ENCODE measurements at places on chromosomes 6 and 20.

GRCh38 chr6:101085327-101085726 lies 204.2 kb upstream of the ASCC3 start:
- no peak for DNase-seq

DNA sequence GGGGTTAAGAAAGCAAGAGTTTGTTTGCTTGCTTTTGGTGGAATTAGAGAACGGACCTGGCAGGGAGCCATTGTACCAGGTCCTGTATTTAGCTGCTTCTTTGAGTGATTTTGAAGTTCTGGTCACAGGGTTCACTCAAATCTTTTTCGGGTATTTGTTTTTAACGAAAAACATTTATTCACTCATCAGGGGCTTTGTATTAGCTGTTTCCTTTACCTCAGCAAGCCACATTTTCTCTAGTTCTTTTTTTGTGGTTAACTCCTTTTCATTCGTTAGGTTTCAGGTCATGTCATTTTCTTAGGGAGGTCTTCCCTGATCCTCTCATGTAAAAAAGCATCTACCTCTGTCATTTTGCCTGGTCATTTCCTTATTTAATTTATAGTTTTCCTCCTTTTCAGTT lies 1502.2 kb downstream of the GRIK2 start:
- DNase-seq = no peak

GRCh38 chr6:25056130-25056529 lies 120.4 kb upstream of the RIPOR2 start:
- DNase-seq = peak; percentile 66

DNA sequence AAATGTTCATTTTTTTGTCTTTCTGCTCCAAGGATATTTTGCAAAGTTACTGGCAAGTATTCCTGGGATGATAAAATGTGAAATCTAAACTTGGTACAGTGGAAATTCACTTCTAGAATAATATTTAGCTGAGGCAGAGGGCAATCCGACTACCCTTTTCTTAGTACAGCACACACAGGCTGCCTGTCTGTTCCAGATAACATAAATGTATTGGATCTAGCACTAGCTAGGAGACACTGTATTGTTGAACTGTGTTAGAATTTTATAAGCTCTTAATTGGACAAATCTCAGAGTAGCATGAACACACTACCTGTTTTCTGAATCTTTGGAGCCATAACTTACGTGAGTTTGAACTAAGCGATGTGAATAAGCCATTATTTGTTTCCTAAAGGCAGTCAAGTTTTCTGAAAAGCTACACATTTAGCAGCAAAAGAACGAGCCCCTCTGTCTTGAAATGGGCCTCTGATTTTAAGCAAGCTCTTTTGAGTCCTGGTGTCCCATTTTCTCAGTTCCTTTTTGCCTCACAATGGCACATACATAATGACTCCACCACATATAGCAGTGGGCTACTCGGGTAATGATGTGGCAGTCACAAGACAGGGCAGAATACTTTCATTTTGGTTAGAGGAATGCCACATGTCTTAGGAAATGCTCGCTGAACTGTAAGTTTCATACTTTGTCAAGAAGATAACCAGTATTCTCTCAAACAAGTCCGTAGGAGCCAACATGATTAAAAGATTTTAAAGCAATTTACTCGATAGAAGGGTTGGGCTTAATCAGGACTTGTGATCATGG lies 116.5 kb upstream of the ESR1 start:
- no peak for DNase-seq

DNA sequence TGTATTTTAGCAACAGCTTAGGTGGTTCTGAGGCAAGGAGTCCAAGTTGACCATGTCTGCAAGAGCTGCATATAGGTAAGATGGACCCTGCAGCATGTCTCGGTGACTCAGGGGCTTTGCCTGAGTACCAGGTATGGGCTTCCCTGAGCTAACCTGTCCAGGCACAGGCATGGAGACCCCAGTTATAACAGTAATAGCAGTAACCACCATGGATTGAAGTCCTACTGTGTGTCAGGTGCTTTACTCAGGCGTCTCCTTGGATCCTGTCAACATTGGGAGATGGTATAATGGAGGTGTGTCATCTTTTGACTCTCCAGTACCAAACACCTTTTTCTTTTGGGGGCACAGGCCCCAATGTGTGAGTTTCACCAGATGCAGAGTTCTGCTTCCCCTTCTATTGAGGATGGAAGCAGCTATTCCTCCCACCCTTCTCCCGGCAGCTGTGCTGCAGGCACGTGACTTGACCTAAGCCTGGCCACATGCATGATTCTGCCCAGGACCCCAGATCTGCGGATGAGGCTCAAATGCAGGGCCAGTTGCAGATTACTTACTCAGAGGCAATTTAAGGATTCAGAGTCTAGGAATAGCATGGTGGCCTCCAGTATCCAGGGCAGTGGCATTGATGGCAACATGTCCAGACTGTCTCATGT lies 13.8 kb downstream of the TREM1 start:
- no peak for DNase-seq

- no peak for DNase-seq
These were observed 64.4 kb downstream of the TMEM170B start for GRCh38 chr6:11601776-11602605.

GRCh38 chr6:68628161-68628560 lies 6.9 kb upstream of the ADGRB3 start:
- no peak for DNase-seq

DNA sequence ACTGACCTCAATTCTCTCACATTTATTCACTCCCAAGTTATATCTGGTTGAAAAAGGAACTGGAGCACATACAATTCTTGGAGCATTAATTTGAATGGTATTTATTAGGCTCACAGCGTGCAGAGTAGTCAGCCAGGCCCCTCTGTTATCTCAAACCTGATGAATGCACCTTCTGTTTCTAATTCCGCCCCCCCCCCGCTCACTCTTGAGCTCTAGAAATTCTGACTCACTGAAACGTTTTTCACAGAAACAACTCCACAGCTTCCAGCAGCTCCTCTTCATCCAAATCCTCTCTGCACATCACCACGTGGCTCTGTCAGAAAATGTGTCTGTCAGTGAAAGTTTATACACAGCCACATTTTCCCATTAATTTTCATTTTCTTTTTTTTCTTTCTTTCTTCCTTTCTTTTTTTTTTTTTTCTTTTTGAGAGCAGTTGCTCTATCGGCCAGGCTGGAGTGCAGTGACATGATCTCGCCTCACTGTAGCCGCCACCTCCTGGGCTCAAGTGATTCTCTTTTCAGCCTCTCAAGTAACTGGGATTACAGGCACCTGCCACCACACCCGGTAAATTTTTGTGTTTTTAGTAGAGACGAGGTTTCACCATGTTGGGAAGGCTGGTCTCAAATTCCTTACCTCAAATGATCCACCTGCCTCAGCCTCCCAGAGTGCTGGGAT lies 109.4 kb downstream of the TBXT start:
- DNase-seq = no peak

- DNase-seq = peak; percentile 19
These were observed 28.0 kb upstream of the ZNF217 start for GRCh38 chr20:53621482-53622246.

- peak; percentile 40 for DNase-seq
These were observed 2.6 kb upstream of the ADGB start for GRCh38 chr6:146595972-146596731.

DNA sequence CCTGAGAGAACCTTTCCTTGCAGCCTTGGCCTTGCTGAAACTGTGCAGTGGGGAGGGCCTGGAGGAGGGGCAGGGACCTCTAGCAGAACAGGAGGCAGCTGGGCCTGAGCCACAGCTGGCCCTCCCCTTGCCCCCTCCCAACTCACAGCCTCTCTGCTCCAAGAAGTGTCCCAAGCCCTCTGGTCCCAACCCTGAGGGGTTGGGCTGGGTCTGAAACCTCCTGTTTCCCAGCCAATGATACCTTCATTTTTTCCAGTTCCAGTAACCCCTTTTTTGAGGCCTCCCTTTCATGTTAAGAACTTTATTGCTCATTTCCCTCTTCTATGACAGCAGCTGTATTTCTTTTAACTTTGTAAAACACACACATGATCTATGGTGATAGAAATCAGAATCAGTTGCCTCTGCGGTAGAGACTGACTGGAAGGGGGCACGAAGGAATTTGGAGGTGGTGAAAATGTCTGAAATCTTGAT lies 17.9 kb upstream of the ARMC12 start:
- DNase-seq = peak; percentile 41

DNA sequence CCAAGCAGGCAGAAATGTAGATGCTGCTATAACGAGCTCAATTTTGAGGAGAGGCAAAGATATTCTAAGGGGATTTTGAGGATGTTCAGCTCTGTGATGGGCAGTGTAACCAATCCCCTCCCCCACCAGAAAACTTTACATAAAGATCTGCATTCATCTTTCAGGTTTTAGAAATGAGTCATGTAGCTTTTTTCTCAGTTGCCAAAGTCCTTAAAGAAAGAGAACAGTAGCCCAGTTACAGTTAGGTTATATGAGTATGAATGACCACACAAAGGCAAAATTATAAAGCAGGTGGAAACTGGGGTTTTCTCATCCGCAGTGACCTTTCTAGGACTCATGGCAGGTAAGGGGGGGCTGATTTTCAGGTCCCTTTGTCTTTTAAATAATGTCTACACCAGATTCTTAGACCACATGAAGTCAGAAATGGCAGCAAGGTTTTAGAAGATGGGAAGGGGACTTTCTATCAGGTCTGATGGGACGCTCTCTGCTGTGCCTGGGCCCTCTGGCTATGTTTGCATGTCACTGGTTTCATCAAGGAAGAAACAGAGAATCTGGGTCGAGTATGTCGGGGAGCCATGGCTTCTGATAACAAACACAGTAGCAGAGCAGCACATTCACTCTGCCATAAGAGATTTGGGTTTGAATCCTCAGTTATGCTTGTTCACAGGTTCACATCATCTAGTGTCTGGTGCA lies 94.7 kb downstream of the CLIC5 start:
- no peak for DNase-seq

DNA sequence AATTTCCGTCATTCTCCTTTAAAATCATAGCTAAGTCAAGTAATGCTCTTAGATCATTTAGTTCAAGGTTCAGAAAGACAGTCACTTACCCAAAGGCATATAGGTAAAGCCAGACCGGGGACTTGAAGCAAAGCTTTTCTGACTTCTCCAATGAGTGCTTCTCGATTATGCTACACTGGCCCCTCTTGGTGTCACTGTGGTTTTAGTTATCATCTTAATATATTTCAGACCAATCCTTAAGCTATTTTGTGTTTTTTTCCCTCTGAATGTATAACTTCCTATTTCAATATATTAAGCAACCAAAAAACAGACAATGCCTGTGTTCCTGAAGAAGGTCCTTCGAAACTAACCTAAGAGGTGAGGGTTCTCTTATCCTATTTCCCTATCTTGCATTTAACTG lies 3.9 kb downstream of the PRDM1 start:
- DNase-seq = no peak

GRCh38 chr6:100453701-100454521 lies 10.8 kb downstream of the SIM1 start:
- DNase-seq = no peak

DNA sequence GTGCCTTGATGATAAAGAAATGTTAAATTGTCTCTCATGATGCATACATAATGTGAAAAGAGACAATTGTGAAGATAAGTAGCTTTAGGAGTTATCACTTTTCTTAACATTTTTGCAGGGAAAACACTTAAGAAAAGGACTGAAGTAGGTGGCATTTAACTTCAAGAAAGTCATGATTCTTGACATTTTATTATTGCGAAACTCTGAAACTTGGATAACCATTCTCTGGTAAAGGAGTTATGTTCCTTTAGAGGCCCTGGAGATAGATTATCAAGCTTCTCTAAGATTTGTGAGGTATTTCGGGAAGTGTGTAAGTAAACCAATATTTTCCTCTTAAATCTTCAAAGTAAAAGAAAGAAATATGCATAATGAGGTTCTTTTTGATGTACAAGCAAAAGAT lies 38.5 kb downstream of the HTR1B start:
- DNase-seq = no peak

DNA sequence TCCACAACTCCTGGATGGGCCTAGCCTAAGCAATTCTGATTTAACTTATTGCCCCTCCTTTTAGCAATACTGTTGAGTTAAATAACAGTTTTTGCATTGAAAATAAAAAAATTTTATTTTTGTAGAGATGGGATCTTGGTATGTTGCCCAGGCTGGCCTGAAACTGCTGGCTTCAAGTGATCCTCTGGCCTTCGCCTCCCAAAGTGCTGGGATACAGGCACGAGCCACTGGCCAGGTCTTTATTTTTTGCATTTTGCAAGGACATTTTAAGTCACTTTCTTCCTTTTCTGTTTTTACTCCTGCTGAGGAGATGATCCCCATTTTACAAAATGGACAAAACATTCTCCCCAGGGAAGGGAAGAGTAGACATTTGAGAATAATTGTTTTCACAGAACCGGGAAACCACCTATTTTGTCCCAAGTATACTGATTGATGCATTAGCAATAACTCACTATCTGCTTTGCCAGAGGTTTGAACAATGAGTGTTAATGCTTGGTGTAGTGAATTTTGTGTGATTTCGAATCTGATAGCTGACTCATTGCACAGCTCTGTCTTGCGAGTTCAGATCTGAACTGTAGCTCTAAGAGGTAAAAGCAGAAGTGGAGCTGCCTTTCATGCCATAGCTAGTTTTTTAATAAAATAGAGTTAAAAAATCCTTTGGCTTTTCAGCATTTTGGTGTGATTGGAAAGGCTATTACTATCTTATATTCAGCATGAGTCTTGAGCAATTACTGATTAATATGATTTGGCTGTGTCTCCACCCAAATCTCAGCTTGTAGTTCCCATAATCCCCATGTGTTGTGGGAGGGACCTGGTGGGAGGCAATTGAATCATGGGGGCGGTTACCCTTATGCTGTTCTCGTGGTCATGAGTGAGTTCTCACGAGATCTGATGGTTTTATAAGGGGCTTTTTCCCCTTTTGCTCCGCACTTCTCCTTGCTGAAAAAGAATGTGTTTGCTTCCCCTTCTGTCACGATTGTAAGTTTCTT lies 20.9 kb downstream of the IGF2R start:
- no peak for DNase-seq

DNA sequence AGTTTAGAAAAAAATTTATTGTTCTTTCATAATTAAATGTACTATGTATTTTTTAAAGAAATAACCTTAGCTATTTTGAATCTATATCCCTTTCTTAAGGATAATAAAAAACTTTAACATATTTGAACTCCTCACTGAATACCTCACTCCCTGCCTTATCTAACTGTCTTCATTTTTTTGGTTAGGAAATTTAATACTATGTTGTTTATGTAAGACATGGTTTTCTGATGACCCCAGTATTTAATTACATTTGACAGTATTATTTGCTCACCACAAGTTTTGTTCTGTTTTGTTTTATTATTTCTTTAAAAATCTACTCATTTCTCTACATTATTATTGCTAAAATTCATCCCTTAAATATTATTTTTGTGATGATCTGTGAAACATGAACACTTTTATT lies 394.4 kb upstream of the ADGRB3 start:
- DNase-seq = no peak
